ENCODE measurements at places on chromosomes 5 and 9.

DNA sequence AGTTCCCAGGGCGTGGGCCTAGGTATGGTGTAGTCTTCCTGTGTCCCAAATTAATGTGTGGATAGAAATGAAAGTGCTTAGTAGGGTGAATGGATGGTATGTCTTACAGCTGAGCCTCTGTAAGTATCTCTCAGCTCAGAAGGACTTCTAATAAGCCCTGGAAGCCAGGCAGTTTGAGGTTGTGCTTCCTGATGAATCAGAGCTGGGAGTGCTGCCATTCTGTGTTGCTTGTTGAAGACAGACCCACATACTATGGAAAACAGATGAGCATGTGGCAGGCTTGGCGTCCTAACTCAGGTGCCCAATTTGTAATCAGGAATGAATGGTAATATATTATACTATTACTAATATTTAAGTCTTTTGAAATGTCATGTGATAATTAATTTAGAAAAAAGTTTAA is 69.8 kb downstream of the CMYA5 start:
- H3K36me3 ChIP-seq: peaks cover 2% of the 10 kb centered on the region
- H3K4me3 ChIP-seq: no peak overlapping the region
- H3K27me3 ChIP-seq: no peaks in the 10 kb centered on the region

- H3K4me3 ChIP-seq: no peak overlapping the region
- H3K36me3 ChIP-seq: no peaks in the 10 kb centered on the region
- no peak overlapping the region for H3K27ac ChIP-seq
- no peaks in the 10 kb centered on the region for H3K4me1 ChIP-seq
- peaks cover 31% of the 10 kb centered on the region for H3K27me3 ChIP-seq
Observed at GRCh38 chr9:84597131-84597530, 72.4 kb upstream of the NTRK2 start.

GRCh38 chr9:14985419-14985818 is 75.2 kb upstream of the FREM1 start:
- peaks cover 13% of the 10 kb centered on the region for H3K36me3 ChIP-seq
- H3K4me1 ChIP-seq: peaks cover 12% of the 10 kb centered on the region
- DNase-seq: no peak
- no peaks in the 10 kb centered on the region for H3K27me3 ChIP-seq
- no peak overlapping the region for H3K4me3 ChIP-seq

DNA sequence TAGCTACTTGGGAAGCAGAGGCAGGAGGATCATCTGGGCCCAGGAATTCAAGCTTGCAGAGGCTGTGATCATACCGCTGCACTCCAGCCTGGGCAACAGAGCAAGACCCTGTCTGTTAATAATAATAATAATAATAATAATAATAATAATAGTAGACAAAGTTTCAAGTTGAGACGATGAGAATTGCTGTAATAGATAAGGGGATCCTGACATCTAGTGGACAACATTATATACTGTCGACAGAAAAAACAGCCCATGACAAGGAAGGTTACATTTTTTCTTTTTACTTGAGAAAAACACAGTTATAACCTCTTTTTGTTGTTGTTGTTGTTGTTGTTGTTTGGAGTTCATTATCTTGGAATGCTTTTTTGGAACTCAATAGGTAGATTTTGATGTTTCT is 35.3 kb downstream of the NDFIP1 start:
- no peaks in the 10 kb centered on the region for H3K4me1 ChIP-seq
- no peaks in the 10 kb centered on the region for H3K27me3 ChIP-seq
- no peak overlapping the region for H3K27ac ChIP-seq
- peaks cover 24% of the 10 kb centered on the region for H3K36me3 ChIP-seq
- no peak for DNase-seq

Data from mesothelial cell of epicardium (in vitro differentiated cells).